ENCODE measurements at places on chromosomes 16 and 17. TPM values are rescaled to one million over a fixed set of nuclear protein-coding genes. Genes with fewer than 3 reads are reported as not detected.

DNA sequence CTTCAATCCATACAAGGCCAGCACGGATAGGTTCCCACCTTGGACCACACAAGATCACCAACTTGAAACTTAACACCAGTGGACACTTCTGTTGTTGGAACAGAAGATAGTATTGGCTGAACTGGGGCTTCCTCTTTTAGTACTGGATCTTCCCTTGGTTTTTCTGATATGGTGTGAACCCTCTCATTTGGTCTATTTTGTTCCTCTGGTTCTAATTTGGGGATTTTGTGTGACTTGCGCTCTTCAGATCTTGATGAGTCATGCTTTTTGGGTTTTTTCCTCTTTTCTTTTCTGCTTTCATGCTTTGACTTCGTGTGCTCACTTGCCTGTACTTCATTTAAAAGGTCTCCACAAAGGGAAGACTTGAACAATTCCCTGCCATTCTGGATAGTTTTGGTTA lies 39.0 kb downstream of the SOST start:
- H3K4me3 ChIP-seq, result peak overlapping the region; percentile 98
- H3K27ac ChIP-seq, result peak overlapping the region; percentile 97
- peaks cover 13% of the 10 kb centered on the region for H3K27me3 ChIP-seq
- H3K4me1 ChIP-seq, result peaks cover 17% of the 10 kb centered on the region
- DNase-seq, result no peak

The ITPRIPL2 gene
- 8.3 TPM for total RNA-seq

DNA sequence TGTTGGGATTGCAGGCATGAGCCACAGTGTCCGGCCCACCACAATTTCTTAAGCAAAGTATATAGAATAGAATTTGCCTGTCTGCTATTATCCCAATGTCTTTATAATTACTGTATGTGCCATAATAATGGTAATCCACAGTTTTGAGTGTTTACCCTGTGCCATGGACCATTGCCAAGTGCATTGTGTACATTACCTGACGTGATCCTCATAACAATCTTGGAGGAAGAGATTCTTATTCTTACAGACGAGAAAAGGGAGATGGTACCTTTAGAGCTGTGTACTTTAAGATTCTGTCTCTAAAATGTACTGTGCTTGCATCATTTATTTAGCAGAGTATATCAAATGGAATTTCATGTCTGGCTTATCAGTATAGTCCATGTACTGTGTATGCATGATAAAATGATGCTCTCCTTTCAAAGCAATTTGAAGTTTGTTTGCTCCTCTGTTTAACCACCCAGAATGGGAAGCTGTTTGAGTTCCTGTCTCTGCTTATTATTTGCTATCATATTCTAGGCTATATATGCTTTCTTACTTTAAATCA lies 13.8 kb upstream of the CDR2 start:
- no peak for DNase-seq
- no peak overlapping the region for H3K27ac ChIP-seq
- no peaks in the 10 kb centered on the region for H3K27me3 ChIP-seq
- peaks cover 3% of the 10 kb centered on the region for H3K36me3 ChIP-seq
- H3K4me3 ChIP-seq, result no peak overlapping the region
- H3K4me1 ChIP-seq, result no peaks in the 10 kb centered on the region

The GOSR2 gene
- 78.0 TPM for total RNA-seq

The GDE1 gene
- 18.3 TPM for total RNA-seq

DNA sequence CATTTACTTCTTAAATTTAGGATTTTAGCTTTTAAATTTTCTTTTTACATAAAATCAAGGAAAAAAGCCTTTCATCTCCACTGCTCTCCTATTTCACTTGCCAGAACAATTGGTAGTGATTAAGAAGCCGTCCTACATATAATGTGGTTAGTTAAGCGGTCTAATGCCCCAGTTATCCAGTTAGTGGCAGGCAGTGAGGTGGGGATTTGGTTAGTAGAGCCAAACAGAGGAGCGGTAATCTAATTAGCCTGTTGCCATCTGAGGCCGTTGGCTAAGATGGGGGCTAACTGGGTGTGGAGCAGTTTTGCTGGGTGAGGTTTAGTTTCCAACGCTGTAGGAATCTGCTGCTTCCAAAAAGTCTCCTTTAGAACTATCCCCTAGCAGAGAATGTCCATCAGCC lies 22.4 kb downstream of the SNX11 start:
- peaks cover 27% of the 10 kb centered on the region for H3K36me3 ChIP-seq
- no peak for DNase-seq
- H3K4me3 ChIP-seq, result no peak overlapping the region
- no peaks in the 10 kb centered on the region for H3K27me3 ChIP-seq
- H3K27ac ChIP-seq, result no peak overlapping the region
- H3K4me1 ChIP-seq, result peaks cover 4% of the 10 kb centered on the region

- H3K27ac ChIP-seq, result no peak overlapping the region
- peaks cover 3% of the 10 kb centered on the region for H3K27me3 ChIP-seq
- H3K4me1 ChIP-seq, result peaks cover 3% of the 10 kb centered on the region
- H3K36me3 ChIP-seq, result no peaks in the 10 kb centered on the region
- H3K4me3 ChIP-seq, result no peak overlapping the region
Observed at GRCh38 chr16:22684574-22685458, 129.1 kb upstream of the HS3ST2 start.
